Forelimb muscle (tissue), 1 donor: ENCODE measurements at places on chromosomes 4 and X. TPM values are rescaled to one million over a fixed set of nuclear protein-coding genes. Genes with fewer than 3 reads are reported as not detected.

GRCh38 chrX:1462596-1463251 is 10.0 kb upstream of the ASMTL start:
- no peak for DNase-seq

DNA sequence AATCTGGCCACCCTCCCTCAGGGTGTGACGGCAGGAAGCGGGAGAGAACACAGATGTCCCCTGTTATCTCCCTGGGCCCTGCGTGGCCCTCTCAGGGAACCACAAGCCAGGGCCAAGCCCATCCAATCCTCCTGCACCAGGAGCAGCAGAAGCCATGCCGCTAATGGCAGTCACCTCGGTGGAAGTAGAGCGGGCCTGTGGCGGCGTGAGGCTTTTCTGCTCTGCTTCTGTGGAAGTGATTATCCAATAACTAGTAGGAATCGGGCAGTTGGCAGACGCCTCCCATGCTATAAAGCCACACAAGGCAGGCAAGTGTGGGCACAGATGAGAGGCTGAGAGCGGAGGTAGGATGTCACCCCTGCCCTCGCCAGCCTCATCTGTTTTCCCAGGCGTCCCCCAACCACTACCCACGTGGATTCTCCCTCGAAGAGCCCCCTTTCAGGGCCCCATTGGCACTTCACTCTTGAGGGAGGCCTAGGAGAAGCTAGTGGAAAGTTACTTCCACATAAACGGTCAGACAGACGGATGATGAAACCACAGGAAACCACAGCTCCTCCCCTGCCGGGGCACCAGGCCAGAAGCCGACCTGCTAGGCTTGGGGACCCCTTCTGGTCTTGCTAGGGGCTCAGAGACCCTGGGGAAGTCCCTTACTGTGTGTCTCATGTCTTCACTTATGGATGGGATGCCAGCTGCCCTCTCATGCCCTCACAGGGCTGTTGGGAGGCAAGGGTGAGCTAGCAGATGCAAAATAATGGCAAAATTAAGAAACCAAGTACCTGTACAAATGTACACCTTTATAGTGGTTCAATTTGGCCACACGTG is 18.8 kb upstream of the TMSB4X start:
- no peak for DNase-seq

GRCh38 chrX:119684916-119685224 is 8.1 kb downstream of the SEPTIN6 start:
- no peak for DNase-seq

DNA sequence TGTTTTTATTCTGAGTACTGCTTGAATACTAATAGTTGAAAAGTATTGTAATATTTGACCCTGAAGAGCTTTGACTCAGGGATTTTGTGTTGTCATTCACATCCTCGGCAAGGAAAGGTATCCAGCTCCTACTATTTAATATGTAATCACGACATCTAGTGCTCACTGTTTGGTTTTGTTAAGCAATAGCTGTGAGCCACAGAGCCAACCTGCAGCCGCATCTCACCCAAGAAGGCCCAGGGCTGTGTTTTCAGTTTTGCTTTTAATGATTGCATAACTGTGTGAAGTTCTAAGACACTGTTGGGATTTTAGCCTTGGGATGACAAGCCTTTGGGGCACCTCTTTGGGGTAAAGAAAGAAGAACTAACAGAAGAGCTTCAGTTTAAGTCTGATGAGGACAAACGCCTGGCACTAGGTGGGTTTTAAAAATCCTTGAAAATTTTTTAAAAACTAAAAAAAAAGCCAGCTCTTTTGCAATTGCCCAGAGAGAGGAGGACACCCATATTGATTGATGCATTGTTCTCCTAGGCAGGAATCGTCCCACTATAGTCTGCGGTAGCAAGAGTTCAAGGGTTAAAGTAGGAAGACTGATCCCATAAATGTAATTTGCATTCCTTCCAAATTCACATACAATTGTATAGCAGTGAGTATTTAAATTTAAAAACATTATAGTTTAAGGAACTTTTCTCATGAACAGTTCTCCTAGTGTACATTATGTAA is 157.8 kb downstream of the RELL1 start:
- DNase-seq: no peak

- no peak for DNase-seq
These were observed 9.7 kb downstream of the HS6ST2 start for GRCh38 chrX:132948648-132949260.

- no peak for DNase-seq
These were observed 145.2 kb upstream of the SCML1 start for GRCh38 chrX:17592117-17592516.

DNA sequence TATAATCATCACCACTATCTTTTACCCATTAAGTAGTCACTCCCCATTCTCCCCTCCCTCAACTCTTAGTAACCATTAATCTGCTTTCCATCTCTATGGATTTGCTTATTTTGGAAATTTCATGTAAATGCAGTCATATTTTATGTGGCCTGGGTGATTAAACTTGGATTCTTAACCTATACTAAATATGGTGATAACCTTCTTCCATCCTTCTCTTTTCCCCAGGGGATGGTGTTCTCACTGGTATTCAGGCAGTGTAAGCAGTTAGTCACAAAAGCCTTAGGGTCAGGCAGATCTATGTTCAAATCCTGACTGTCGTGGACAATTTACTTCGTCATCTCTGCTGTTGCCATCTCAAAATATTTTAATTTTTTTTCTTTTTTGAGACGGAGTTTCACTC is 29.6 kb downstream of the RAB40AL start:
- no peak for DNase-seq

DNA sequence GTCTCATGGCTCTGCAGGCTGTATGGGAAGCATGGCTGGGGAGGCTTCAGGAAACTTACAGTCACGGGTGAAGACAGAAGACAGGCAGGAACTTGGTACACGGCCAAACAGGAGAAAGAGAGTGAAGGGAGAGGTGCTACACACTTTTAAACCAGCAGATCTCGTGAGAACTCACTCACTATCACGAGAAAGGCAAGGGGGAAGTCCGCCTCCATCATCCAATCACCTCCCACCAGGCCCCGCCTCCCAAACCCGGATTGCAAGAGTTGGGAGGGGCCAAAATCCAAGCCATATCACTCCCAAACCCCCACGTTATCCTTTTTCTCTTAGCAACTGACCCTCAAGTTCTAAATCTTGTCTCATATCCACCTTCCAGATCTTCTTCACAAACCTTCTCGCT is 1710.5 kb upstream of the TENM3 start:
- no peak for DNase-seq

DNA sequence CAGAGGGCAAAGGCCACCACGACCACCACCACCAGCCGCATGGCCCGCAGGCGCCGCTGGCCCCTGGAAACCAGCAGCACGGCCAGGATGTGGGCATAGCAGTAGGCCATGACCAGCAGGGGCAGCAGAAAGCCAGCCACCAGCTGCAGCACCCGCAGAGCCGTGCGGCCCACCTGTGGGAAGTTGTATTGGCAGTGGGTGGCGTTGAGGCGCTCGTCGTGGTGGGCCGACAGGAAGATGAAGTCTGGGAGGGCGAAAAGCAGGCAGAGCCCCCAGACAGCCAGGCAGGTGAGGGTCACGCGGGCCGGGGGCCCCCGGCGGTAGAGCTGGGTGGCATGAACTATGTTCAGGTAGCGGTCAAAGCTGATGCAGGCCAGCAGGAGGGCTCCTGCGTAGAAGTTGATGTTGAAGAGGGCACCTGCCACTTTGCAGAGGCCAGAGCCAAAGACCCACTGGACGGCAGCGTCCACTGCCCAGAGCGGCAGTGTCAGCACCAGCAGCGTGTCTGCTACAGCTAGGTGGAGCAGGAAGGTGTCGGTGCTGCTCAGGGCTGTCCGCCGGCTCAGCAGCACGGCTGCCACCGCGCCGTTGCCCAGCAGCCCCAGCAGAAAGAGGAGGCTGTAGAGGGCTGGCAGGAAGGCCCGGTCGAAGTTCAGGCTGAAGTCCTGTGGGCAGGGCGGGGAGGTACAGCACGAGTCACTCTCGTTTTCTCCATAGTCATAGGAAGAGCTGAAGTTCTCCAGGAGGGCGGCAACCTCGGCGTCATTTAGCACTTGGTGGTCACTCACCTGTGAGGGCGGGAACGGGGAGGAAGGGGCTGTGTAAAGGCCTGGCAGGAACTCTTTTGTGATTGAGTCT is 1.4 kb downstream of the CXCR3 start:
- no peak for DNase-seq

GRCh38 chr4:171846232-171846631 is 33.0 kb downstream of the GALNTL6 start:
- no peak for DNase-seq

BANK1 gene
- 0.43 TPM for polyA plus RNA-seq

FAM90A26 gene
- 0.06 TPM for polyA plus RNA-seq

PPP4R3C gene
- not detected for polyA plus RNA-seq
